A549 treated with DMSO at 1 μM for 4 hours (cell line): ENCODE measurements at places on chromosomes 2 and 18. TPM values are rescaled to one million over a fixed set of nuclear protein-coding genes. Genes with fewer than 3 reads are reported as not detected.

Gene CIB4
- total RNA-seq: 0.16 to 0.31 TPM (median 0.26 TPM) in 3 of 5 replicates, not detected in the others

Gene ERCC3
- total RNA-seq: 47.5 to 51.9 TPM (median 48.9 TPM) in 5 replicates

Gene TLX2
- total RNA-seq: 0.14 to 0.43 TPM (median 0.25 TPM) in 5 replicates

Gene ARHGEF33
- total RNA-seq: 0.04 to 0.13 TPM (median 0.08 TPM) in 4 of 5 replicates, not detected in the other

Gene HOXD8
- 4.8 to 5.9 TPM (median 5.5 TPM) in 5 replicates for total RNA-seq

Gene ADD2
- total RNA-seq: 23.1 to 29.2 TPM (median 25.3 TPM) in 5 replicates

Gene LRRTM4
- total RNA-seq: not detected in 5 replicates
